ENCODE measurements at places on chromosomes 7 and 10.

DNA sequence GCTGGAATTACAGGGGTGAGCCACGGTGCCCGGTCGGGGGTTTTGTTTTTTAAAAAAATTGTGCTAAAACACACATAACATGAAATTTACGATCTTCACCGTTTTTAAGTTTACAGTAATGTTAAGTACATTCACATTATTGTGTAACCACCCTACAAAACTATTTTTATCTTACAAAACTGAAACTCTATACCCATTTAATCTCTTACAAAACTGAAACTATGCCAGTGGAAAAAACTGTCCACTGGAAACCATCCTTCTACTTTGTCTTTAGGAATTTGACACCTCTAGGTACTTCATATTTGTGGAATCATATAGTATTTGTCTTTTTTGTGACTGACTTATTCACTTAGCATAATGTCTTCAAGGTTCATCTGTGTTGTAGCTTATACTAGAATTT, 1.0 kb upstream of the PSMC2 start:
- no peak for DNase-seq

DNA sequence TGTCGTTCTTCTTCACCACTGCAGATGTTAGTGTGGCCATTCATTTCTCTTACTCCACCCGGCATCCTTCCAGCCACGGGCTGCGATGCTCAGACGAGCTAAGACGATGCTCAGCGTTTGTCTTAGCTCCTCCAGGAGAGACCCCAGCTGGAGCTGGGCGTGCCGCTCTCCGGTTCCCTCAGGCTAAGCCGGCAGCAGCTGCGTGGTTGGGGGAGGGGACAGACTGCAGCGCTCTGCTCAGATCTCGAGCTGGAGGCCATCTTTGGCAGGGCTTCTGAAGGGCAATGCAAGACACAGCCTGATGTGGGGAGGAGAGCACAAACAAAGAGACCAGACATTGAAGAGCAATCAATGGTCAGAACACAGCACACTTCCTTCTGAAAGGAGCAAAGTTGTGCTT, 4.8 kb downstream of the INA start:
- peak; percentile 25 for DNase-seq

- DNase-seq: no peak
These were observed 29.2 kb downstream of the ELMO1 start for GRCh38 chr7:37419496-37419895.

GRCh38 chr7:157007470-157008066, 2.9 kb downstream of the MNX1 start:
- no peak for DNase-seq

DNA sequence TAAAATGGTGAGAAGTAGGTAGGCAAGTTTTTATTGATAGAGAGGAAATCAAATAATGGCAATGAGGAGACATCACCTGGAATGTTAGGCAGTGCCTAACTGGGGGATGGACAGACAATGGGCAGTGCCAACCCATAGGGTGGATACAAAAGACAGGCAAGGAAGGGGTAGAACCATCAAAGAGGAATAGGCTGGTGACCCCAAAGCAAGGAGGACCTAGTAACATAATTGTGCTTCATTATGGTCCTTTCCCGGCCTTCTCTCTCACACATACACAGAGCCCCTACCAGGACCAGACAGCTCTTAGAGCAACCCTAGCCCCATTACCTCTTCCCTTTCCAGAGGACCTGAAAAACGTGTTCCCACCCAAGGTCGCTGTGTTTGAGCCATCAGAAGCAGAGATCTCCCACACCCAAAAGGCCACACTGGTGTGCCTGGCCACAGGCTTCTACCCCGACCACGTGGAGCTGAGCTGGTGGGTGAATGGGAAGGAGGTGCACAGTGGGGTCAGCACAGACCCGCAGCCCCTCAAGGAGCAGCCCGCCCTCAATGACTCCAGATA, 30.0 kb downstream of the PRSS2 start:
- DNase-seq: no peak

GRCh38 chr7:54581511-54581910, 39.3 kb downstream of the VSTM2A start:
- DNase-seq: no peak

GRCh38 chr7:111104710-111105109, 13.8 kb downstream of the LRRN3 start:
- no peak for DNase-seq

- DNase-seq: no peak
These were observed 178.4 kb downstream of the ARHGAP12 start for GRCh38 chr10:31749981-31750840.

GRCh38 chr10:21432266-21432665, 93.2 kb downstream of the SKIDA1 start:
- DNase-seq: no peak

All from urothelium cell line (cell line).